ENCODE measurements at places on chromosomes 13 and 19.

GRCh38 chr19:40223135-40223822, 3.2 kb downstream of the CCNP start:
- DNase-seq, result peak; percentile 18

- DNase-seq, result no peak
Measured at GRCh38 chr19:10688545-10689280, 12.5 kb upstream of the QTRT1 start.

- DNase-seq, result no peak
Measured at GRCh38 chr13:107545946-107546502, 669.3 kb downstream of the LIG4 start.

DNA sequence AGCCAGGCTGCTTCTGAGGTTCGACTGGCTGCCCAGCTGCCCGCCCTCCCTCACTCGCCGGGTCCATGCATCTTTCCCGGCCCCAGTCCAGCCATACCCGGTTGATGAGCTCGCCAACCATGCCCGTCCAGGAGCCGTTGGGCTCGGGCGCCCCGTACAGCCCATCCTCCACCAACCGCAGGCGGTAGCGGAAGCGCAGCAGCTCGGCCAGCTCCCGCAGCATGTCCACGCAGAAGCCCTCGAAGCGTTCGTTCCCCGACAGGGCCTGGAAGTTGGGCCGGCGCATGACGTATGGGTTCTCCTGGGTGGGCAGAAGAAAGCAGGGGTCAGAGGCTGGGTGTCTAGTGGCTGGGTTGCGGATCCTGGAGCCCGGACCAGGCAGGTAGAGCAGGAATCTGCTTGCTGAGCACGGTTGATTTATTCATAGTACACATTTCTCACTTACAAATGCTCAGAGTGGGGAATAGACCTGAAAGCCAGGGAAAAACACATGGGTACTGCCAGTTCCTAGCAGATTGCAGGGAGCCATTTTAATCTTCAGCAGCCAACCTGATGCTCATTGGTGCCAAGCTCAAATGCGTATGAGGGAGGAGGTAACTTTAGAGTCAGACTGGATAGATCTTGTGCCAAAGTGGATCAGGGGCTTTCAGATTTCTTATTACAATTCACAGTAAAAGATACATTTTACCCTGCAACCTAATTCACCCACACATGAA, 27.4 kb downstream of the GRIK5 start:
- no peak for DNase-seq

DNA sequence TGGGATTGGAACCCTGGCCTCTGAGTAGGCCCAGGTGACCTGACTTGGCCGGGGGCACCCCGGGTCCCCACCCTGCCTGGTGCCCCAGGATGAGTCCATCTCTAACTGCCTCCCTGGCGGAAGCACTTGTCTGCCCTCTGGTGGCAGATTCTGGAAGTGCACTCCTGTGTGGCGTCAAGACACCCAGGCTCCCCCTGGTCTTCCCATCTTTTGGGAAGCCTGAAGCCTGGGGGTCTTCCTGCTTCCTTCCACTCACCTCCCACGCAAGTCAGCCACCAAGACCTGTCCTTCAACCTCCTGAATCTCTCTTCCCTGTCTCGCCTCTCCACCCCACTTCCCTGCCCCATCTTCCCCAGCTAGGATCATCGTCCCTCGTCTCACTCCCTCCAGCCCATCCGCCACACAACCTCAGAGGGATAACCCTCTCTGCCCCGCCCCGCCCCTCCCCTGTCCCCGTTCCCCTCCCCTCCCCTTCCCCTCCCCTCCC, 7.4 kb downstream of the RABAC1 start:
- DNase-seq, result peak; percentile 79

DNA sequence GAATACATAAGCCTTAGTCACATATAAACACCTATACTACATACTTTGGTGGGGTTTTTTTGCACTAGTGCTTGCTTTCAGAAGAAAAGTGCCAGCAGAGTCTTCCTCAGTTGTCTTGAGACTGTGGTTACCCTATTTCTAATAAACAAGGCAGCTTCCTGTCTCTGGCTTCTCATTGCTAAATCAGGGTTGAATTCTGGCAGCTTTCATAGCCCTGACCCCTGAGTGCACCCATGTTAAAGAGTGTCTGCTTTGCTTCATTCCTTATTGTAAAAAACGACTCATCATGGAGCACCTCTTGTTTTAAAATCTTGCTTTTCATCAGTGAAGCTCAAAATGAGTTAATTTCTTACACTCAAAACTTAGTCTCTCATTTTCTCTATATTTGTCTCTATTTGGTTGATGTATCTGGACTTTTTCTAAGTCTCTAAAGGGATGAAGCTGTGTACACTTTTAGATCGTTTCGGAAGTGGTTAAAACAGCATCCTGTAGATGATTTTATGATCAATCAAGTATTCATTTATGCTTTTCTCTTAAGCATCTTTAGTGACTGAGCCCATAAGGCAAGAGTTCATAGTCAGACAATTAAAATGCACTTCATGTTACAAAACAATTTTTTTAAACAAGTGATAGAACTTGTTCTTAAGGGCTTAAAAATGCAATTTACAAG, 72.1 kb downstream of the KLF12 start:
- no peak for DNase-seq

Data from stimulated activated naive CD4-positive, alpha-beta T cell (primary cell).